ENCODE measurements at places on chromosomes 5 and 9.

DNA sequence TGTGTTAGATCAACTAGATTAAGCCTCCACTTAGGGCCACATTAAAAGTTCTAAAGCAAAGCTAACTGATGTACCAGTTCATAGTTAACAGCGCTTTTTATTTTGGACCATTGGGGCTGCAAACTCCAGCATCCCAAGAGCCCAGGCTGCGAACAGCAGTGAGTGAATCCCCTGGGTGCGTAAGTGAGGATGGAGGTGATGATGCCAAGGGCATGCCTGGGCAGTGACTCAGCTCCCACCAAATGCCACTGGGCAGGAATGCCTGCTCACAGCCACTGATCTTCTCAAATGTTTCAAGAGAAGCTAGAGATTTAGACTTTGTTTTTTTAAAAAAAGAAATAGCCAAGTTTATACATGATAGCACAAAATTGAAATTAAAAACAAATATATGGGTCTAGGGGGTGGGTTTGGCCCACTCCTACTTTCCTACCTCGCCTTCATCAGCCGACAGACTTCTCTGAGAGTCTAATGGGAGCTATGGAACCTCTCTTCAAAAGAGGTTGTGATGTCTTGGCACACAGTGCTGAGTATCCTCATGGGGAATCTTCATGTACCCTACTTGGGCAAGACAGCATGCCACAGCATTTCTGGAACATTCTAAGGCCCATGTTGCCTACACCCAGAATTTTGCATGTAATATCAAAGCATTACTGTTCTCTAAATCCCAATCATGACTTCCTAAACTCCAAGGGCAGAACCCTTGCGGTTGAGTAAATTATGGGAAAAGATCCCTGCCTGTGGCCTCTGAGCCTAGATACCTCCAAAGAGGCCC, 398.1 kb downstream of the EBF1 start:
- no peak for DNase-seq

GRCh38 chr5:149961186-149961685, 678 bp downstream of the SLC26A2 start:
- no peak for DNase-seq

GRCh38 chr5:154945695-154946301, 4.9 kb downstream of the MRPL22 start:
- no peak for DNase-seq

- DNase-seq: no peak
Measured at GRCh38 chr5:50501491-50502228, 60.6 kb upstream of the EMB start.

DNA sequence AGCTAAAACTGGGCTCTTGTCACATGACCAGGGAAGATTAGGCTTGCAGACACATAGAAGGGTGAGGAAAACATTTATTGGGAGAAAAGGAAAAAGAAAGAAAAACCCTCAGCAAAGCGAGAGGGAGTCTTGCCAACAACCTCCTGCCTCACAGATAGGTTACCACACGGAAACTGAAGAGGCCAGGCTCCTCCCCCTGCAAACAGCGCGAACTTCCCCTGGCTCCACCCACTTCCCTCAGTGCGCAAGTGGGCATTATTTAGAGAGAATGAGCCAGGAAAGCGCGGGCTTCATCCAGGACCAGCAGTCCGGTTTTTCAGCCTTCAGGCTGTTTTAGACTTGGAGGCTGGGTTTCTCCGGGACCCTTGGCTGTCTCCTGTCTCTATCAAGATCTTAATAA, 70.3 kb downstream of the STK32A start:
- no peak for DNase-seq

DNA sequence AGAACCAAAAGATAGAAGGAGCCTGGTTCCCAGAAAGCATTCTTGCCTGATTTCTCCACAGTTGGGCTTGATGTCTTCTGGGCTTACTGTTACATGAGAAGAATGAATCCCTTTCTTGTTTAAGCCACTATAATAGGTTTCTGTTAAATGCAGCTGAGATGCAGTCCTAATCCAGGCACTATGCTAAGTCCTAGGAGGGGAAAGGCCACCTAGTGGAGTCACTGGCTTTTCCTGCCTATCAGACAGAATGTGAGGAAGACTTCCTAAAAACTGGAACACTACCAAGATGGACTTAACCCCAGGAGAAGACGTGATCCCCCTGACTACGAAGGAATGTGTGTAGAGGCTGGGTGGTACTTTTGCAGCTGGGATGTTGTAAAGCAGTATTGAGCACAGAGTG, 34.3 kb upstream of the FSD1L start:
- DNase-seq: no peak

- DNase-seq: no peak
Measured at GRCh38 chr5:1873243-1873959, 9.3 kb downstream of the IRX4 start.

DNA sequence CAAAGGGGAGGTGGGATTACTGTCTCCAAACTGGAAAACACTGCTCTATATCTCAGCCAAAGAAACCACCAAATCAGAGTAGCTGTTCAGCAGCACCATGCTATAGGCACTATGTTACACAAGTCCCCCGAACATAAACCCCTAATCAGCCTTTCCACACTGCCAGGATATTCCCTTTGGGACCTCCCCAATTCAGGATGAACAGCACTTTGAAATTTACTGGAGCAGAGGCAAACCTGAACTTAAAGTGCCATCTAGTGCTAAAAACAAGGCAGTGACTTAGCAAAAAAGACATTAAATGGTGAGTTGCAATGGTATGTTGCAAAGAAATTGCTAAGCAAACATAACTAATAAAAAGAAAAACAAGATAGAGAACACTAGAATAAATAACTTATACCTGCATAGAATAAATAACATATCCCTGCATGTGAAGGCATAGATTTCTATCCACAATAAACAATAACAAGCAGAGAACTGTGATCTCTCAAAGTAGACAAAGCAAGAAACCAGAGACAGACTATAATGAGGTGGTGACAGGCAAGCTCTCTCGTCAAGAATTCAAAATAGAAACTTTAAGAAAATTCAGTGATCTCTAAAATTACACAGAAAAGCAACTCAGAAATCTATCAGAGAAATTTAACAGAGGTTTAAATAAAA, 584.4 kb upstream of the ACO1 start:
- no peak for DNase-seq

GRCh38 chr9:127905004-127905728, 5.8 kb upstream of the ST6GALNAC6 start:
- no peak for DNase-seq

DNA sequence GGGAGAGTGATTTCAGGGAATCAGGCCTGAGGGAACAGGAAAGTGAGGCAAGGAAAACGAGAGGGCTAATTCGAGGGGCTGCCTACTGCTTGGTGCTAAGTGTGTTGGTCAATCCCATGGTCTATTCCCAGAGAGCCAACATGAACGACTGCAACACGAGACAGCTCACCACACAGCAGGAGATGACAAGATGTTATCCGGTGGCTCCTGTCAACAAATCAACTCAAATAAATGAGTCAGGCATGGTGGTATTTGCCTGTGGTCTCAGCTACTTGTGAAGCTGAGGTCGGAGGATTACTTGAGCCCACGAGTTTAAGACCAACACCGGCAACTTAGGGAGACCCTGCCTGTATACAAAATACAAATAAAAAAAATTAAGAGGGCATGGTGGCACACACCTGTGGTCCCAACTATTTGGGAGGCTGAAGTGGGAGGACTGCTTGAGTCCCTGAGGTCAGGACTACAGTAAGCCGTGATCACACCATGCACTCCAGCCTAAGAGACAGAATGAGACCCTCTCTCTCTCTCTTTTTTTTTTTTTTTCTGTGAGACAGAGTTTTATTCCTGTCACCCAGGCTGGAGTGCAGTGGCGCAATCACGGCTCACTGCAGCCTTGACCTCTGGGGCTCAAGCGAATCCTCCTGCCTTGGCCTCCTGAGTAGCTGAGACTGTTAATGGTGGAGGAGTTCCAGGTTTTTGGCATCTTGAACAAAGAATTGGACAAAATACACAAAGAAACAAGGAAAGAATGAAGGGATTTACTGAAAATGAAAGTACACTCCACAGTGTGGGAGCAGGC, 9.0 kb upstream of the FAF2 start:
- DNase-seq: no peak
